Hematopoietic multipotent progenitor cell treated with erythropoietin and hydrocortisone succinate and interleukin-3 and kit ligand, for 8 days (in vitro differentiated cells): ENCODE measurements at places on chromosomes 7 and 10.

- DNase-seq, result no peak
Observed at GRCh38 chr7:22394739-22395138, 37.8 kb upstream of the RAPGEF5 start.

DNA sequence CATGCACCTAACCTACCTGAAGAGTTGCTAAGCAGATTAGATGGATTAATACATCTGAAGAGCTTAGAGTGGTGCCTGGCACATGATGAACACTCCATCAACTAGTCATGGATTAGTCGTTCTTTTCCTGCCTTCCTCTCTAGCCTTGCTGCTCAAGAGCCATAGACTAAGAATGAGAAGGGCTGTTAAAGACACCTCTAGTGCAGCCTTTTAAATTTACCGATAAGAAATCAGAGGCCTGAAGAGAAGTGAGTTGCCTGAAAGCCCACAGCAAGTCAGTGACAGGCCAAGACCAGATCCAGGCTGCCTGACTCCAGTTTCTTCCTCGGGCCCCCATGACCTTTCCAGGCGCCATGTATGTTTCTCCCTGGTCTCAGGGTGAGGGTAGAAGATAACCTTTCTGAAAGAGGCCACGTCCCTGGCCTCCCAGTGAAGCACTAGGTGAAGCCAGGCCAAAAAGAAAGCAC, 6.5 kb downstream of the TSPAN15 start:
- DNase-seq, result no peak

- DNase-seq, result peak; percentile 32
Observed at GRCh38 chr7:92246360-92247101, 757 bp downstream of the ANKIB1 start.

- peak; percentile 75 for DNase-seq
Observed at GRCh38 chr10:3873728-3874461, 88.9 kb upstream of the KLF6 start.

DNA sequence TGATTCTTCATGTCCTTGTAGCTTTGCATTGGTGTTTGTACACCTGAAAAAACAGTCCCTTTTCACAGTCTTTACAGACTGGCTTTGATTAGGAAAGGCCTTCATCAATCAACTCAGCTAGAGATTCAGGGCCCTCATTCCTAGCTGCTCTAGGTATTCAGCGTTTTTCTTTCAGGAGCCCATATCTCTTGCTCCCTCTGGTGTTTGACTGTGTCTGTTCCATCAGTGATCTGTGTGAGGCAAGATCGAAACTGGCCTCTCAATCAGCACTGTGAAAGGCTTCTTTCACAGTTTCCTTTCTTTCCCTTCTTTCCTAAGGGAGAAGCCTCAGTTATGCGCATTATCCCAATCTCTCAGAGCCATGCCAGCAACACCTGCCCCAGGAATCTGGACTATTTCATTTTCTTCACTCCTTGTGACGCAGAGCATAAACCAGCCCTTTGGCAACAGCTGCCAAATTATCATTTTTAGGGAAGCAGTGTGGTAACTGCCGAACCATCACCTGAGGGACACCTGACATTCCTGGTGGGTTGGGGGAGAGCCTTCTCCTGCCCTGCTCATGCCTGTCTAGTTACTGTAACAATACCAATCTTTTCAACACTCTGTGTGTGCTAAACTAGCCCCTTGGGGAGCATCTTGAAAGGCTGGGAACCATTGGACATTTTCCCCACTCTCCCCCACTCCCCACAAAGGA, 75.7 kb upstream of the CCDC71L start:
- peak; percentile 72 for DNase-seq

- no peak for DNase-seq
Observed at GRCh38 chr10:51542853-51543252, 156.5 kb downstream of the CSTF2T start.

DNA sequence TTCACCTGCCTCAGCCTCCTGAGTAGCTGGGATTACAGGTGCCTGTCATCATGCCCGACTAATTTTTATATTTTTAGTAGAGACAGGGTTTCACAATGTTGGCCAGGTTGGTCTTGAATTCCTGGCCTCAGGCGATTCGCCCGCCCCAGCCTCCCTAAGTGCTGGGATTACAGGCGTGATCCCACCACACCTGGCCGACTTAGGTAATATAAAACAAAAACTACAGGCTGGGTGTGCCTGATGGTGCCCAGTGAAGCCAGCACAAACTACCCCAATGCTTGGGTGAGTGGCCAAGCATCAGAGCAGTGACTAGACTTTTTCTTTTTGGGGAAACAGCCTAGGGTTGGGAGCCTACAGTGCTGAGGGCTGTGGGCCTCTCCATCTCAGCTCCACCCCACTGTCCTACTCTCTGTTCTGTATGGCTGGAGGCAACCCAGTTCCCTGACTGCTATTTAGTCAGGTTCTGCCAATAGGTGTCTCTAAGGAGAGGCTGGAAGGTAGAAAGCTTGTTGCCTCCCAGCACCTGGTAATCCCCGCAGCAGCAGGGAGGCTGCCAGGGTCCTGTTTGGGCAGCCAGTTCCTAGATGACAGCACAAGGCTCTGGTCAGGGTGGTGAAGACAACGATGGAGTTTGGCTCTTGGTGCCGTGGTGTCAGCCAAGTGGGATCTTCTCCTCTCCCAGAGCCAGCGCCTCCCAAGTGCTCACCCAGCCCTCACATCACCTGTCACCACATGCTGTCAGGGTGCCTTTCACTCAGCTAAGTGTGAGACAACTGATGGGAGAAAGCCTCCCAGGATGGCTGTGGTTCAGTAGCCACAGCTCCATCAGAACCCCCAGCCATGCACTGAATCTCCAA, 10.4 kb upstream of the NACAD start:
- DNase-seq, result no peak

- no peak for DNase-seq
Observed at GRCh38 chr10:95567903-95568630, 6.9 kb upstream of the SORBS1 start.

- DNase-seq, result no peak
Observed at GRCh38 chr10:60465801-60466200, 76.1 kb upstream of the ANK3 start.

DNA sequence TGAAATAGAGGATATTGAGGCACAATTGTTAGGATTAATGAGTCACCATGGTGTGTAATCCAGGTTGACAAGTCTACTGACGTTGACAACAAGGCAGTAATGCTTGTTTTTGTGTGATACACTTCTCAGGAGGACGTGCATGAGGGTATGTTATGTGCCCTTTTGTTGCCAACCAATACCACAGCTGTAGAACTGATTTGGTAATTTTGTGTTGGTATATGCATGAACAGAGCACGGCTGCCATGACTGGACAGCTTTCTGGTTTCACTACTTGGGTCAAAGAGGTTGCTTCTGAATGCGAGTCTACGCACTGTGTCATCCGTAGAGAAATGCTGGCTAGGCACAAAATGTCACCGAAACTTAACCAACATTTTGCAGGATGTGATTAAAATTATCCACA, 32.9 kb downstream of the PHTF2 start:
- no peak for DNase-seq

DNA sequence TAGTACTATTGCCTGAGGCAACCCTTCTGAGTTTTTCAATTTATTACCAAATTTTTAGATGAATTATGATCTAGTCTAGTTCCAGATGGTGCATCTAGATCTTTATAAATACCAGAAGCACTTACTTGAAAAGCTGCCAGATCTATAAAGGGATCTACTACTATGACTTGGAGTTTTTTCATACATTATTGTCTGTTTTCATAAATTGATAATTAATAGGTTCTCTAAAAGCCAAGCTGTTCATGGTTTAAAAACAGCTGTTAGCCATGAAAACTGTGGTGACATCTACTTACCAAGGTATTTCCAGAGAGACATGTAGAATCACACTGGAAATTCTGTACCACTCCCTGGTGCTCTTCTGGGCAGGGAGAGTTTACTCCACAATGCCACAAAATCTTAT, 786.5 kb upstream of the C7orf33 start:
- no peak for DNase-seq

- no peak for DNase-seq
Observed at GRCh38 chr10:116743266-116744064, 1.1 kb upstream of the HSPA12A start.

GRCh38 chr10:45470098-45471012, 96.3 kb downstream of the ALOX5 start:
- DNase-seq, result peak; percentile 98

GRCh38 chr7:102814025-102814471, 65.2 kb downstream of the FAM185A start:
- DNase-seq, result no peak

GRCh38 chr10:3478153-3478552, 305.6 kb upstream of the PITRM1 start:
- DNase-seq, result no peak

DNA sequence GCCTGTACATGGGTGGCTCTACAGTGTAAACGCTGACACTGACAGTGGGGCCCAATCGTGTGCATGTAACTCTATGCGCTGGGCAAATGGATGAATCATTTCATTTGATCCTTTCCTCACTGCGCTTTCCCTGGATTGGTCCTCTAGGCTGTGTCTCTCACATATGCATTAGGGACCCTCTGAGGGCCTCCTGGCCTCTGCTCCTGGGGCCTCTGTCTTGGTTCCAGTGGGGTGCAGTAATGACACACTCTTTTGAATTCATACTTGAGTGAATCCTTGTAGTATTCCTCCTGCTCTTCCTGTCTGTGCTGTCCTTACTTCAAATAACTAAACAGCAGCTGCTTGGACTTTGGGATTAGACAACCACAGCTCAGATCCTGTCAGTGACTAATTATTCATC, 176.5 kb upstream of the ADO start:
- no peak for DNase-seq

DNA sequence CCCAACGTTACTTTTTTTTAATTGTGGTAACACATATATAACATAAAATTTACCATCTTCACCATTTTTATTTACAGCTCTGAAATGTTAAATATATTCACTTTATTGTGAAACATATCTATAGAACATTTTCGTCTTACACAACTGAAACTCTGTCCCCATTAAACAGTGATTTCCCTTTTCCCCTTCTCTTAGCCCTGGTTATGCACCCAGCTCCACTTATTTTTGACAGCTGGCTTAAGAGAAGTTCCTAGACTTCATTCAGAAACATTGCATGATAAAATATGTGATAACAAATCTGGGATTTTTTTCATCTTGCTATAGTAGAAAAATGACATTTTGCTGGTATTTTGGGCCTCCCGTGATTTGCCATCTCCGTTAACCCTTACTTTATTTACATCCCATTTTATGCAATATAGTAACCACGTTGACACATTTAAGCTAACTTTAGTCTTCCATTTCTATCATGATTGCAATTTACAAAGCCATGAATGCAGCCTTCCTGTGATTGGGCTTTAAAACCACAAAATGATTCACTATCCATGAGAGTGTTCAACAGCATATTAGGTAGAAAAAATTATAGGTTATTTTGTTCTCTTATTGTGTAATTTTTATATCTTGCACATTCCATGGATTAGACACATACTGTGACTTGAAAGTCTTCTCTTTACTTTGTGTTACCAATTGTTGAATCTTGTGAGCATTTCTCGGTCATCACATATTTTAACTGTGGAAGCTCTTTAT, 139.6 kb downstream of the SND1 start:
- DNase-seq, result no peak

GRCh38 chr7:39313376-39313775, 252.8 kb upstream of the YAE1 start:
- no peak for DNase-seq

- DNase-seq, result no peak
Observed at GRCh38 chr7:128437426-128438332, 18.0 kb upstream of the HILPDA start.

DNA sequence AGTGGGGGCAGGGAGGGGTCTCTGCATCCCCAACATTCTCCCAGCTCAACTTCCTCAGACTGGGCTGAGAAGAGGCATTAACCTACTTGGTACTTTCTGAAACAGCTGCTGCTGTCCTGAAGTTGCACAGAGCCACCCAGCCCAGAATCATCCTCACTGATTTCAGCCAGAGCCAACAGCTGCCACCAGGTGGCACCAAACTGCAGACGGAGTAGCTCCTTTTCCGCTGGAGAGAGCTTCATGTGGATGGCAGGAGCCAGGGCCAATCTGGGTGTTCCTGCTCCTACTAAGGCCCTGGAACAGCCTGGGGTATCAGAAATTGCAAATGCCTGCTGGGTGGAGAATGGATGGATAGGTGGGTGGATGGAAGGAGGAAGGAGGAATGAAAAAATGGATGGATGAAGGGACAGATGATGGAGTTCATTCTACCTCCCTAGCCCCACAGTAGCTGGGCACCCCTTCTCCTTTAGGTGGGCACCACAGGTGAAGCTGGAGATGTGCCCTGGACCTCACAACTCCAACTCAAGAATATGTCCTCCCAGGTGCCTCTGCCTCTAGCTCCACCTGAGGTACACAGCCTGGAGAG, 11.8 kb upstream of the DRGX start:
- peak; percentile 68 for DNase-seq

GRCh38 chr7:39045231-39045630, 67.5 kb downstream of the POU6F2 start:
- no peak for DNase-seq

DNA sequence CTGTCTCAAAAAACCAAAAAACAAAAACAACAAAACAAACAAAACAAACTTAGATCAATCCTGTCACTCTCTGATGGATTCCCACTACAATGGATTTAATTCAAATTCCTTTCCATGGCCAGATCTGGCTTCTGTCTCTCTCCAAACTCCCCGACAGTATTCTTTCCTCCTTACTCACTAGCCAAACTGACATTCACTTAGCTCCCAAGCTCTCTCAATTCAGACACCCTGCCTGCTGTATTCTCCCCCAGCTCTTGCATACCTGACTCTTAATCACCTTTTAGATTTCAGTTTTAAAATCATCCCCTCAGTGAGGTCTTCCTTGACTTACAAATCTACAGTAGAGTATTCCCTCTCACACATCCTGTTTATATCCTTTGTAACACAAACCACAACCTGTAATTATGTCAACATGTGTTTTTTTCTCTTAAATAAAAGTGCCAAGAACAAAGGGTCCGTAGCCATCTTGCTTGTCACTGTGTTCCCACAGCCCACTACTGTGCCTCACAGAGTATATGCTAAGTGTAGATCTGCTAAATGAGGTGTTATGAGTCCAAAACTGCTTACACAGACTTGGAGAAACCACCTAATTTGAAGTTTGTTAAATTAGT, 14.4 kb downstream of the HERPUD2 start:
- DNase-seq, result no peak

- no peak for DNase-seq
Observed at GRCh38 chr10:80540981-80541750, 3.5 kb downstream of the SH2D4B start.
